ENCODE measurements at places on chromosomes 13 and 19. TPM values are rescaled to one million over a fixed set of nuclear protein-coding genes. Genes with fewer than 3 reads are reported as not detected.

Gene ZNF534
- not detected for total RNA-seq

Gene ZNF766
- 24.1 TPM for total RNA-seq

Gene HIPK4
- not detected for total RNA-seq

Gene SIAH3
- 0.53 TPM for total RNA-seq

Gene GJB6
- 14.8 TPM for total RNA-seq

Gene SLITRK6
- 13.0 TPM for total RNA-seq

Gene FUT1
- 15.0 TPM for total RNA-seq

Gene ZNF582
- total RNA-seq, result 3.7 TPM

Gene TMEM59L
- total RNA-seq, result 4.6 TPM

Gene ZNF101
- total RNA-seq, result 11.2 TPM

Gene ZIC2
- total RNA-seq, result 0.59 TPM

- DNase-seq, result no peak
Measured at GRCh38 chr13:31321457-31321856, 121.7 kb downstream of the B3GLCT start.

GRCh38 chr19:51351266-51351990, 9.5 kb upstream of the VSIG10L start:
- DNase-seq, result no peak

- DNase-seq, result no peak
Measured at GRCh38 chr13:52849291-52850071, 1.0 kb upstream of the PCDH8 start.

- DNase-seq, result no peak
Measured at GRCh38 chr13:45231722-45232121, 30.9 kb upstream of the KCTD4 start.

GRCh38 chr13:114002771-114003321, 29.0 kb upstream of the C13orf46 start:
- no peak for DNase-seq

DNA sequence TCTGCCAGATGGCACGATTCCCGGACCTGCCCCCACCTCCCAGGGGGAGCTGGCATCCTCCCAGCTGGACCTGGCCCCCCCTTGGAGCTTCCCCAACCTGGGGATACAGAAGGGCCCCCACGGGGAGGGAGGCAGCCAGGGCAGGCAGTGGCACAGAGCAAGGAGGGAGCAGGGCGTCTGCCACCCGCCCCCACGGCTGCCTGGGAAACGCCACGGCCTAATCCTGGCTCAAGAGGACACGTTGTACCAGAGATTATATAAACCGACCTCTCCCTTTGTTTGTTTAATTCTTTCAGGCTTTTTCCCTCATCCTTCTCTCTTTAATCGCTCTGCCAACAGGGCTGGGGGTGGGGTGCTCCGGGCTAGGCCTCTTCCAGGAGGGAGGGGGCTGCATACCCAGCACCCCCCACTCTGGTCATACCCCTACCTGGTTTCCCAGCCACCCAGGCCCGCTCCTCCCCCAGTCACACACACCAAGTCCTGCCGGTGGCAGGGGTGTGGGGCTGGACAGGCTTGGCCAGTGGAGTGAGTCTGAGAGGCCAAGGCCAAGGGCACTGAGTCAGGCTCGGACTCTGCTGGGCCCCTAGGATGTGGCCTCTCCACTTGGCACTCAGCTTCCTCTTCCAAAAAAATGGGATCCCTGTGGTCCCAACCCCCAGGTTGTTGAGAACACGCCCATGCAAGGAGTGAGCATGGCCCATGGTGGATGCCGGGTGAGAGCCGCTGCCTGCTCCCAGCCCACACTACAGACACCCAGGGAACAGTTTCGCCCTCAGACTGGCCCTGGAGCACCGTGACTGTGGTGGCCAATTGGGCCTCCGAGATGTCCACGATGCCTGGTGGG, 29.5 kb upstream of the NFIC start:
- DNase-seq, result no peak

GRCh38 chr13:33541456-33541855, 255.9 kb upstream of the STARD13 start:
- no peak for DNase-seq

GRCh38 chr19:44845612-44846454, at the start of gene NECTIN2:
NECTIN2 (plus strand) TSS chr19:44846297; CDS start chr19:44846526, 229 bp downstream.
- DNase-seq, result peak; percentile 100

DNA sequence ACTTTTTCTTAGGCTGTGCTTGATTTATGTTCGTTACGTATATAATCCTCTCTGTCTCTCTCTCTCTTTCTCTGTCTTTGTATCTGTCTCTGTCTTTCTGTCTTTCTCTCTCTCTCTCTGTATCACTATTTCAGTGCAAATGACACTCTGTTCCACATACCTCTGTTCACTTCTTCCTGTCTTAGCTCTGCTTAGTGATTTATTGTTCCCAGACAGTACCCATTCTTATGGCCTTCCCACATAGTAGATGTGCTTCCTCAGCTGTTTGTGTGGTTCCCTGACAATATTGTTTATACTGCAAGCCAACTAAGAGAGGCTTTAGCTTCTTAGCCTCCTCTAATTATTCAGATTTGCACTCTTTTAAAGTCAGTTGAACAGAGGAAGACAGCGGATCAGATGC, 1244.2 kb downstream of the DIAPH3 start:
- DNase-seq, result no peak

DNA sequence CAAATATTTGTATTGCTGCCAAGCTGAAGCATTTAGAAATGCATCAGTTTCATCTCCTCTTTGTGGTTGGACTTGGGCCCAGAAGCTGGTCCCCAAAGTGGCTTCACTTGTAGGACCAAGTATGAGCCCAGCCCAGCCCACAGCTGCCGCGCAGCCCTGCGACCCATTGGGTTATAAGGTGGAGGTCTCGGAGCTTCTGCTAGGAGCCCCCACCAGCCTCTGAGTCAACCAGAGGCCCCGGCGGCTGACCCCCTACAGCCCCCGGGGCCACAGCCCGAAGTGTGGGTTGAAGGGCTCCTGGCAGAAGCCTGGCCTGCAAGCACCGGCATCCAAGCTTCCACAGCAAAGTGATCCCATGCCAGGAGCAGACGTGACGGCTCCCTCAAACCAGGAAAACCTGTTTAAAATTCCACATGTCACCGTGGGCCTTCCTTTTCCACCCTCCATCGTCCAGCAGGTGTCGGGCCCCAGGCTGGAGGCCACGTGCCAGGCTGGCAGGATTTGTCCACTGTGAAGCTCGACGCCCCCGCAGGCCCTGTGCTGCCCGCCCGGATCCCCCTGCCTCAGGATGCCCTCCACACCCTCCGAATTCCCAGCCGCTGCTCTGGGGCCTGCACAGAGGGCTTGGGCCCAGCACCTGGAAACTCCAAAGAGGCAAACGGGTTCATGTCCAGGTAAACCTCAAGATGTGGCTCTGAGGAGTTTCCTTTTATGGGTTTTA, 54.7 kb downstream of the C13orf46 start:
- DNase-seq, result peak; percentile 68

GRCh38 chr13:40387775-40388174, 278.7 kb downstream of the FOXO1 start:
- DNase-seq, result no peak

DNA sequence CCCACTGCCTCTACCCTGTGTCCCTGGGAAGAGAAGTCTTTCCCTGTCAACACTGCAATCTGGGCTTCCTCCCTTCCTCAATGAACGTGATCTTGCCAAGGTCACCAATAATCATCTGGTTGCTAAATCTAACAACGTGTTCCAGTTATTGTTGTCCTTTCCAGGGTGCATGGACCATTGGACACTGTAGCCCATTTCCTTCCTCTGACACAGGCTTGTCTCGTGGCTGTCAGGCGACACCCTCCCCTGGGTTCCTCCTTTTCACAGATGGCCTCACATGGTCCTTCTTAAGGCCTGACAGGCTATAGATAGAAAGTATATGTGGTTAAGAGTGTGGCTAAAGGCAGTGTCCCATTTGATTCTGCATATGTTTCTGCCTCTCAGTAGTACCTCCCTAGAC, 67.7 kb upstream of the STARD13 start:
- DNase-seq, result no peak

GRCh38 chr13:26562512-26562890, 5.0 kb downstream of the WASF3 start:
- no peak for DNase-seq

DNA sequence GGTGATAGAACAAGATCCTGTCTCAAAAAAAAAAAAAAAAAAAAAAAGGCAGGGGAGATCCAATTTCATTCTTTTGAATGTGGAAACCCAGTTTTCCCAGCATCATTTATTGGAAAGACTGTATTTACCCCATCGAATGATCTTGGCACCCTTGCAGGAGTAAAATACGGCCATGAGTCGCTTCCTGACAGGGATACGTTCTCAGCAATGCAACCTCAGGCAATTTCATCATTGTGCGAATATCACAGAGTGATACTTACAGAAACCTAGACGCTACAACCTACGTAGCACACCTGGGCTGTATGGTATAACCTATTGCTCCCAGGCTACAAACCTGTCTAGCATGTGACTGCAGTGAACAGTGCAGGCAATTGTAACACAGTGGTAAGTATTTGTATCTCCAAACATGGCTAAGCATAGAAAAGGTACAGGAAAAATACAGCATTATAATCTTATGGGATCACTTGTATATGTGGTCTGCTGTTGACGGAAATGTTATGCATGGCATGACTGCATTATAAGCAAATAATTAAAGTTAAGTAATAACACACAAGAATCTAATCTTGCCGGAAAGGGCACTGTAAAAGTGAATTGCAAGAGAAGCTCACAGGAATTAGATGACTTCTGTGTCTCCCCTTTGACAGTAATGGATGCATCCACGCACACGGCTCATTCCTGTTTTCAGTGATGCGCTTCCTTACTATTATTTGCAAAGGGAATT, 24.1 kb downstream of the RFX2 start:
- DNase-seq, result no peak

- DNase-seq, result no peak
Measured at GRCh38 chr13:32262165-32262564, 53.0 kb downstream of the ZAR1L start.

GRCh38 chr13:33554919-33555791, 262.8 kb upstream of the RFC3 start:
- no peak for DNase-seq

- no peak for DNase-seq
Measured at GRCh38 chr13:31100721-31101120, 61.0 kb downstream of the HSPH1 start.

DNA sequence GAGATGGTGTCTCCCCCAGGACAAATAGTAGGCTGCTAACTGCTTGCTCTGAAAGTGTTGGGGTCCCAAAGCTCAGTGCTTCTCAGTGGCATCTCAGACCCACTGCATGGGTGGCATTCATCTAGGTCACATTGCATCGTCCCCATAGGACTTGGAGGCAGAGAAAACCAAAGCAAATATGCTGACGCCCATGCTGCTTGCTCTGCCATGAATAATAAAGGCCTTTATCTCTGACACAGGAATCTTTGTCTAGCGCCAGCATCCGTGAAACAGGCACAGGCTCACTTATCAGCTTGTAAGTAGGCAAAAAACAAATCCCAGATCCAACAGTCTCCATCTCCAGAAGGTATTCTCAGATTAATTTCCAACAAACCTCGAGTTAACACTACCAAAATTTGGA, 18.9 kb upstream of the IPO5 start:
- no peak for DNase-seq

- DNase-seq, result no peak
Measured at GRCh38 chr19:23410155-23410554, 14.9 kb upstream of the ZNF91 start.

DNA sequence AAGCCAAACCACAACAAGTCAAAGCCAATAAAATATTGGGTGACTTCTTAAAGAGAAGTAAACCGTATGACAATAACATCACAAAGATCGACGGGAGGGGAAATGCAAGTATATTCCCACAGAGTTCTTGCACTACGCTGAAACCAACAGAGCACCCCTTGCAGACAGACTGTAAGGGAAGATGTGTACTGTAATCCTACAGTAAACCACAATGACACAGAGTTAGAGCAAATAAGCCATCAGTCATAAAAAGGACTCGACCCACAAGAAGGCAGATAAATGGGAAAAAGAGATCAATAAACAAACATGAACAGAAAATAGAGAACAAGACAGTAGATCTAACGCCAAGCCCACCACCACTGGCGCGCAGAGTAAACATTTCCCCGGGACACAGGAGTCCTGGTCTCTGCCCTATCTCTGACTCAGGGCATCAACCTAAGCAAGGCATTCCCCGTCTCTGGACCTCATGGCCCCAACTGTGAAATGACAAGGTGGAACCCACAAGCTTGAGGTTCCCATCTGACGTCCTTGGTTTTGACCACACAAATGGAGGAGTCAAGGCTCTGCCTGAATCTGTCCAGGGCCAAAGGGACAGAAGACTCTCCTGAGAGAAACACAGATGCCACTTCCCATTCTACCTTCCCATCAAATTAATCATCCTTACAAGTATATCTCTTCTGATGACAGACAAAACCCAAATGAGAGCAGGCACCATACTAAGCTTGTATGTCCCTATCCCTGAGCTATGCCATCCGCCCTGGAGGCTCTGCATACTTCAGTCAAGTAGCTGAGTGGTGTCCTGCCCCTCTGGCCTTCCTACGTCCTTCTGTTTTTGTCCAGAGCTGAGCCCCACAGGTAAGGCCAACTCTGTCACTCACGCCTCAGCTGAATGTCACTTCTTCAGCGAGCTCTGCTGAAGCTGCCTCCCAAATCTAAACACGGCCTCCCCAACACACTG, 15.0 kb downstream of the SAFB2 start:
- DNase-seq, result no peak

DNA sequence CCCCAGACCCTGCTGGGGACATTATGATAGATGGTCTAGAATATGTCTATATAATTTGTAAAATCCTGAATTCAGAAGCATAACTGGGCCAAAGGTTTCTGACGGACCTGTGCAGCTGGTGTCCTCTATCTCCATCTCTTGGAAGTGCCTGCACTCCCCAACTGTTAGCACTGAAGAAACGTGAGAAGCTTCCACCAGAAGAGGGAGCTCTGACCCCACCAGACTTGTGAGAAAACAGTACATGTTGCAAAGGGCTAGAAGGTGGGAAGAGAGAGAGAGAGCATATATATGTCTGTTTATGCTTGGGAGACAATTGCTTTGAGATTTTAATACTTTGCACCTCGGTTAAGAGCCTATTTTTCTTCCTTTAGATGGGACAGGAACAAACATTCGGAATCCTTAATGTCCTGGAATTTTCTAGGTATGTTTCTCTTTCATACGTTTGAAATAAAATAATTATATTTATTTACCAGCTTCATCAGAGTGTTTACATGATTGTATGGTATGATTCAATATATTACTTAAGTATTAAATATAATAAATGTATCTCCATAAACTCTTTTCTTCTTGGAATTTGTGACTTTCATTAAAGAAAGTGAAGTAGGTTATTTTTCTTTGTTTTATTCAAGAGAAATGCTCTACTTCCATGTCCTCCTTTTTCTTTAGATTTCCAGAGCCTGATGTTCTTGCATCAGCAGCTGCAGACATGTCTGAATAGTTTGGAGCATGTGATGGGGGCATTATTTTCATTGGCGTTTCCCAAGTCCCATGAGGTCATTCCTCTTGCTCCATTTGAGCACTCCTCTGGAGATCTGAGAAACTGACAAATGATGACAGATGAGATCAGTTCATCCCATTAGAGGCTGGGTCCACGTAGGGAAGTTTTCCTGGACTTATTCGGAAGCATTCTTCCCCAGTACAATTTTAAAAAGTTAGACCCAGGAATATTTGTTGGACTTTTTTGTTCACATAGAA, 202.9 kb downstream of the ATP8A2 start:
- DNase-seq, result peak; percentile 82

All from type B pancreatic cell (in vitro differentiated cells).